ENCODE measurements at places on chromosomes 12 and 14. TPM values are rescaled to one million over a fixed set of nuclear protein-coding genes. Genes with fewer than 3 reads are reported as not detected.

The PLA2G1B gene
- total RNA-seq, result not detected

The HOXC4 gene
- total RNA-seq, result 0.09 TPM

The MANSC1 gene
- 0.92 TPM for total RNA-seq

The KRT2 gene
- not detected for total RNA-seq

The RILPL2 gene
- 6.8 TPM for total RNA-seq

The AKAP3 gene
- 1.5 TPM for total RNA-seq

The C12orf50 gene
- not detected for total RNA-seq

The CLEC6A gene
- not detected for total RNA-seq

The TAS2R50 gene
- 2.4 TPM for total RNA-seq

The KRT75 gene
- not detected for total RNA-seq

The RAB5B gene
- 34.4 TPM for total RNA-seq

The OR6C6 gene
- not detected for total RNA-seq

The PLBD1 gene
- 1.1 TPM for total RNA-seq

The POU6F1 gene
- 1.1 TPM for total RNA-seq

The STXBP6 gene
- total RNA-seq, result 7.3 TPM

The GPR132 gene
- total RNA-seq, result 0.55 TPM

The CCDC59 gene
- total RNA-seq, result 52.9 TPM
